SJSA1 (cell line): ENCODE measurements at places on chromosomes 13 and 19.

GRCh38 chr13:98284679-98285078 is 107.6 kb upstream of the RNF113B start:
- no peak overlapping the region for H3K27ac ChIP-seq
- H3K36me3 ChIP-seq: no peaks in the 10 kb centered on the region
- H3K27me3 ChIP-seq: no peaks in the 10 kb centered on the region
- no peak for DNase-seq

DNA sequence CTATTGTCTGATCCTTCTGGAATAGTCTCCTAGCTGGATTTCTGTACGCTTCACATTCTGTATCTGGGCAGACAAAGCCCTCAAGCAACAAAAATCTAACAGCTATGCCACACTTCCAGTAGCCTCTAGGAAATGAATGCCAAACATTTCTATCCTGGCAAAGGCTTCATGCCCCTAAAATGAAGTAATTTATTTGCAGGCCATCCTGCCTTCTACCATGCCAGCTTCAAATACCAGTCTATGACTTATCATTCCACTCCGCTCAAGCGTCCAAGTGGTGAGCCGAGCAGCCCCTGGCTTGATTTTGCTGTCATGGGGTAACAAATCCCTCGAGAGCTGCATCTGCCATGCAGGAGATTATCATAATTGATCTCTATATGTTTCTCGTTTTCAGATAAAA is 86.9 kb downstream of the LHFPL6 start:
- no peaks in the 10 kb centered on the region for H3K36me3 ChIP-seq
- DNase-seq: no peak
- peaks cover 4% of the 10 kb centered on the region; the same call in 1 of the 2 replicates for H3K4me1 ChIP-seq
- no peaks in the 10 kb centered on the region for H3K27me3 ChIP-seq
- H3K27ac ChIP-seq: no peak overlapping the region

DNA sequence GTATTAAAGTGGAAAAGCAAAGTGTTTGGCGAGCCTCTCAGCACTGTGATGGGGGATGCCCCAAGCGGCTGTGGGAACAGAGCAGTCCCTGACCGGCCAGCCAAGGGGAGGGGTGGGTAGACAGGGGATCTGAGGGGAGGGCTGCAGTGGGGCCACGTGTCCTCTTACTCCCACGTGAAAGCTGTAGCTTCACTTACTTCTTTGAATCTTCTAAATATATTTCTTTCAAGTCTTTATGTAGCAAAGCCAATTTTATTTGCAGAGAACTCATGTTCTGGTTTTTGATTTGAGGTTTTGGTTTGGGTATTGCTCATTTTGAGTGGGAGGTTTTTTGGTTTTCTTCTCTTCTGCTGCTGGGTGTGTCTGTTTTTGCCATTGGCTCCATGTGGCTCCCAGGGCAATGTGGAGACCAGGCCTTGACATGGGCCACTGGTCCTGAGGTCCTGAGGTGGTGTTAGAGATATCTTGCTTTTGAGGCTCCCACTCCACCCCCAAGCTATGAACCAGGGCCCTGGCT is 17.7 kb upstream of the OVOL3 start:
- H3K27ac ChIP-seq: no peak overlapping the region
- peaks cover 82% of the 10 kb centered on the region for H3K36me3 ChIP-seq
- H3K4me3 ChIP-seq: no peak overlapping the region
- no peaks in the 10 kb centered on the region for H3K27me3 ChIP-seq
- no peak for DNase-seq
- no peaks in the 10 kb centered on the region for H3K4me1 ChIP-seq

GRCh38 chr13:23087880-23088279 is 92.9 kb upstream of the SGCG start:
- no peaks in the 10 kb centered on the region for H3K36me3 ChIP-seq
- no peaks in the 10 kb centered on the region for H3K27me3 ChIP-seq
- no peak overlapping the region for H3K4me3 ChIP-seq
- H3K4me1 ChIP-seq: no peaks in the 10 kb centered on the region
- no peak for DNase-seq

DNA sequence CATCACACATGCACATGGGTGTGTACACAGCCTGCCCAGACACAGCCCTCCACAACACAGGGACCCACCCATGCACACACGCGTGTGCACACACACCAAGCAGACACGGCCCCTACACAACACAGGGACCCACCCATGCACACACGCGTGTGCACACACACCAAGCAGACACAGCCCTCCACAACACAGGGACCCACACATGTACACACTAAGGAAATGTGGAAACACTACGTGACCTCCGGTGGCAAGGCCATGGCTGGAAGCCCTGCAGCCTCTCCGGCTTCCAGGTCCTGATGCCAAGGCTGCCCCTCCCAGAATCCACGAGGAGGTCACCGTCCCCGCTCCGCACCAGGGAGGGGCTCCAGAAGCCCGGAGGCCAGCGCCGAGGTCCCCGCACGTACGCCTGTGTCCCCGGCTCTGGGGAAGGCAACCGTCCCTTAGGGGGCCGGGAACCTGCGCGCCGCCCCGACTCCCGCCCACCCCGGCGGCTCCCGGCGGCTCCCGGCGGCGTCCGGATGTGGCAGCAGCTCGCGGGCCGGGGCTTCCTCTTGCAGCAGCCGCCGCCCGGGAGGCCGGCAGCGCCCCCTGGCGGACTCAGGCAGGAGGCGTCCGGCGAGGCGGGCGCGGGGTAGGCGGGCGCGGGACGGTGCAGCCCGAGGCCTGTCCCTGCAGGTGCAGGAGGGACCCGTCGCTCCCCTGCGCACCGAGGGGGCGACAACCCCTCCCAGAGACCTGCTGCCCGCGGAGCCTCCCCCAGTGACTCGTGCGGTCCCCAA is 29.8 kb upstream of the GRTP1 start:
- DNase-seq: peak; percentile 73
- no peaks in the 10 kb centered on the region for H3K36me3 ChIP-seq

GRCh38 chr19:44722131-44723121 is 23.5 kb downstream of the CEACAM16 start:
- H3K27ac ChIP-seq: no peak overlapping the region
- H3K36me3 ChIP-seq: no peaks in the 10 kb centered on the region
- no peaks in the 10 kb centered on the region for H3K27me3 ChIP-seq
- peaks cover 46% of the 10 kb centered on the region for H3K4me1 ChIP-seq
- DNase-seq: no peak

DNA sequence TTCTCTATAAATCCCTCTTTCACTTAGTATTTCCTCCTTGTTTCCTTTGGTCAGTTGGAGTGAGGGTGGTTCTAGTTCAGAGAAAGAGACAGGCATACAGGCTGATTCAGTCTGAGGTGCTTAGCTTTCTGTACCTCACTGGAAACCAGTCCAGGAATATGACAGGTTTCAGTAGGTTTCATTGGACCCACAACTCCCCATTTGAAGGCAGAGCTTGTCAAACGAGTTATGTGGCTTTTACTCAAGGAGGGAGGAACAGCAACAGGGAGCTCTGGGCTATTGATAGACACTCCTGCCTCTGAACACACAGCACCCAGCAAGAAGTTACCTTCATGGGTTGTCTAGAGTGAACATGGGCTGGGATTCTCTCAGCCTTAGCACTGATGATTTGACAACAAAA is 14.5 kb downstream of the ACTN4 start:
- H3K36me3 ChIP-seq: peaks cover 70% of the 10 kb centered on the region
- H3K27me3 ChIP-seq: no peaks in the 10 kb centered on the region
- H3K4me1 ChIP-seq: peaks cover 100% of the 10 kb centered on the region
- no peak overlapping the region for H3K27ac ChIP-seq
- no peak for DNase-seq

GRCh38 chr19:16497042-16497441 is 848 bp downstream of the C19orf44 start:
- H3K4me1 ChIP-seq: peaks cover 13% of the 10 kb centered on the region
- no peaks in the 10 kb centered on the region for H3K36me3 ChIP-seq
- H3K4me3 ChIP-seq: peak overlapping the region; percentile 57
- DNase-seq: no peak

GRCh38 chr19:53422551-53422950 is 9.2 kb upstream of the ZNF761 start:
- H3K36me3 ChIP-seq: no peaks in the 10 kb centered on the region
- no peak for DNase-seq
- H3K27ac ChIP-seq: no peak overlapping the region
- H3K27me3 ChIP-seq: no peaks in the 10 kb centered on the region
- H3K4me3 ChIP-seq: no peak overlapping the region

DNA sequence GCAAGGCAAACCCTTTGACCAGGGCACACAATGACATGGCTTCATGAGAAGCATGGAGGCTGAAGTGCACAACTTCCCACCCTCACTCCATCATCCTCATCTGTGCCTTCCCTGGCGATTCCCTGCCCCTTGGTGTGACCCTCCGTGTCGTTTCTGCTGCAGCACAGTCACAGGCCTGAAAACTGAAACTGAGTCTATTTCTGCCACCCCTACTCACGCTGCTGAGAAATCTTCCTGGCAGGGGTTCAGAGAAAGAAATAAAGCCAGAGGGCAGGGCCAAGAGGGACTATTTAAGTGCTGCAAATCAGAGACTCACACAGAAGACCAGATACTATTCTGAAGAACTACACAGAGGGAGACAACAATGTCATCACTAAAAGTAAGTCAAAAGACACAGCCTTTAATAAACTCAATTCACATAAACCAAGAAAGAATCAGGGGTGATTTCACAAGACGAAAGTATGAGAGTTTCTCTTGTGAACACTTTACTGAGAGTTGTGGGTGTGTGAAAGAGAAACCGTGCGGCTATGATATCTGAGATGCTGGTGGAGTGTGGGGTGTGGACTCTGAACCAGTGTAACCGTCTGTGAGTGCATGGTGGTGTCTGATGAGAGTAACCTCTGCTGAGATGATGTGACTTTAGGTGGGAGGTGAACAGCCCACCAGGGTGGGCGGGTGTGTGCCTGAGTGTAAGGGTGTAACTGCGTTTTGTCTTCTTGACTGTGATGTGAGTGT is 23.5 kb downstream of the LGALS16 start:
- H3K4me1 ChIP-seq: no peaks in the 10 kb centered on the region
- no peak overlapping the region for H3K4me3 ChIP-seq
- DNase-seq: no peak
- peaks cover 7% of the 10 kb centered on the region; the same call in 1 of the 2 replicates for H3K27me3 ChIP-seq
- no peak overlapping the region for H3K27ac ChIP-seq

DNA sequence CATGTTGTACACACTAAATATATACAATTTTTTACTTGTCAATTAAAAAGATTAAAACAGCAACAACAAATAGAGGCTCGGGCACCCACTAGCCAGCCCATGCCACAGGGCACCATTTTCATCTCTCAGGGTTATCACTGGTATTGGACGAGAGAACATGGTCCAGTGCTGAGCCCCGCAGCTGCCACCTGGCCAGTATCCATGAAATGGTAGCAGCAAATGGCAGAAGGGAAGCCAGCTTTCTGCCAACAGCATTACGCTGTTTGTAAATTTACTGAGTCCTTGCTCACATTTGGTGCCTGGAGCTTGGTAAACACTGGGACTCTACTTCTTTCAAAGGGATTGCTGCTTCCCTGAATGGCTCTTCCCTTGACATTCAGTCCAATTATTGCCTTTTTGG is 87.9 kb upstream of the WASF3 start:
- H3K27me3 ChIP-seq: no peaks in the 10 kb centered on the region
- H3K36me3 ChIP-seq: no peaks in the 10 kb centered on the region
- H3K4me1 ChIP-seq: no peaks in the 10 kb centered on the region

- peaks cover 46% of the 10 kb centered on the region for H3K4me1 ChIP-seq
- DNase-seq: peak; percentile 98
- H3K27ac ChIP-seq: no peak overlapping the region
Measured at GRCh38 chr19:46080561-46080960, 39.8 kb upstream of the IGFL4 start.

GRCh38 chr13:50203256-50203941 is 188.2 kb downstream of the KCNRG start:
- H3K27ac ChIP-seq: no peak overlapping the region
- H3K4me1 ChIP-seq: peaks cover 3% of the 10 kb centered on the region
- no peaks in the 10 kb centered on the region for H3K27me3 ChIP-seq
- H3K36me3 ChIP-seq: no peaks in the 10 kb centered on the region
- DNase-seq: no peak

- peaks cover 6% of the 10 kb centered on the region for H3K4me1 ChIP-seq
- H3K27ac ChIP-seq: no peak overlapping the region
- no peak overlapping the region for H3K4me3 ChIP-seq
- no peak for DNase-seq
Measured at GRCh38 chr13:35793823-35794222, 317.3 kb upstream of the MAB21L1 start.

DNA sequence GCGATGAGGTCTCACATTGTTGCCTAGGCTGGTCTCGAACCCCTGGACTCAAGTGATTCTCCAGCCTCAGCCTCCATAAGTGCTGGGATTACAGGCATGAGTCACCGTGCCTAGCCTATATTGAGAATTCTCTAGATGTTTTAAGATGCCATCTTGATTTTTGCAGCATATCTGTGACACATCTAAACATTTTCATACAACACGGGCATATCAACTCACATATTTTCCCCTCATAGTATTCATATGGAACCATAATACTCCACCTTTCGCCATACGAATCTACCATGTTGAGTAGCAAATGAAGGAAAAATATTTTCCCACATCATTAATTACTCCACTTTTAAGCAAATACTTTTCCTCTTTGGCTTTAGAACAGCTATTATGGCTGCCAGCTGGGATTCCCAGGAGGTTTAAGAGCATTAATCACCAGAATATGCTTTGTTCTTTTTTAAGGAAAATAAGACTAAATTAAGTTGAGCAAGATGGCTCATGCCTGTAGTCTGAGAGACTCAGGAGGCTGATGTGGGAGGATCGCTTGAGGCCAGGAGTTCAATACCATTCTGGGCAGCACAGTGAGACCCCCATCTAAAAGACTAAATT is 56.9 kb upstream of the GTF2F2 start:
- no peaks in the 10 kb centered on the region for H3K27me3 ChIP-seq
- DNase-seq: no peak
- no peak overlapping the region for H3K4me3 ChIP-seq
- no peaks in the 10 kb centered on the region for H3K4me1 ChIP-seq
- H3K27ac ChIP-seq: no peak overlapping the region

- H3K27ac ChIP-seq: no peak overlapping the region
- no peak for DNase-seq
- no peaks in the 10 kb centered on the region for H3K36me3 ChIP-seq
- no peaks in the 10 kb centered on the region for H3K4me1 ChIP-seq
- peaks cover 25% of the 10 kb centered on the region for H3K27me3 ChIP-seq
Measured at GRCh38 chr19:7781157-7781556, 18.1 kb downstream of the CLEC4M start.

DNA sequence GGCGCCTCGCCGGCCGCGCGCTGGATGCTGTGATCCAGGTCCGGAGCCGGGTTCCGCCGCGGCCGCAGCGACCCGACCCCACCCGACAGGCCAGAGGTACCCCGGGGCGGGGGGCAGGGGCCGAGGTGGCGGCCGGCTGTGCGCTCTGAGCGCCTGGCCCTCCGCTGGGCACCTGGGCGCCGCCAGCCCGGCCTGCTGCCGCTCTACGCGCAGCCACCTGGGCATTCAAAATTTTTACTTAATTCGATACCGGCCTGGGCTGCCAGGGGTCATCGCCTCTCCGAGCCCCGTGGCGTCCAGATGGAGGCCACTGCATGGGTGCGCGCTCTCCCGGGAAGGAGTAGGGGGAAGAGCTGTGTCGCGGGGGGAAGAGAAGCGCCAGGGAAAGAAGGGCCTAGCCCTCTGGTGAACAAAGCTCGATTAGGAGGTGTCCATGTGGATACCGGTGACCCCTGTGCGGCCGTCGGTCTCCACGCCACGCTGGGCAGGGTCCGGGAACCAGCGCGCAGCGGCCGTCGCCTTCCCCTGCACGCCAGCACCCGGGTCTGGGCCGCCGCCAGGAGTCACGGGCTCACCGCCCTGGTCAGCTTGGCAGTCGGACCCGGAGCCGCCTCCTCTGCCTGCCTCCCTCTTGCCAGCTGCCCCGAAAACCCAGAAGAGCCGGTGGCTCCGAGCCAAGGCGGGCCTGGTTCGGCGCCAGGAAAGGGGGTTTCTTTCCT is 666 bp downstream of the BIVM start:
- peaks cover 25% of the 10 kb centered on the region for H3K36me3 ChIP-seq
- peak overlapping the region; percentile 61; the same call in 1 of the 2 replicates for H3K27ac ChIP-seq
- H3K4me3 ChIP-seq: peak overlapping the region; percentile 73
- DNase-seq: no peak
